ENCODE measurements at places on chromosomes 16 and 17.
A peak's percentile ranks its signal among the peaks of the same experiment; 100 is the strongest.

- peak; percentile 70 for DNase-seq
Measured at GRCh38 chr17:17751489-17752088, 70.3 kb downstream of the RAI1 start.

- no peak for DNase-seq
Measured at GRCh38 chr16:22312897-22313781, 15.9 kb downstream of the POLR3E start.

DNA sequence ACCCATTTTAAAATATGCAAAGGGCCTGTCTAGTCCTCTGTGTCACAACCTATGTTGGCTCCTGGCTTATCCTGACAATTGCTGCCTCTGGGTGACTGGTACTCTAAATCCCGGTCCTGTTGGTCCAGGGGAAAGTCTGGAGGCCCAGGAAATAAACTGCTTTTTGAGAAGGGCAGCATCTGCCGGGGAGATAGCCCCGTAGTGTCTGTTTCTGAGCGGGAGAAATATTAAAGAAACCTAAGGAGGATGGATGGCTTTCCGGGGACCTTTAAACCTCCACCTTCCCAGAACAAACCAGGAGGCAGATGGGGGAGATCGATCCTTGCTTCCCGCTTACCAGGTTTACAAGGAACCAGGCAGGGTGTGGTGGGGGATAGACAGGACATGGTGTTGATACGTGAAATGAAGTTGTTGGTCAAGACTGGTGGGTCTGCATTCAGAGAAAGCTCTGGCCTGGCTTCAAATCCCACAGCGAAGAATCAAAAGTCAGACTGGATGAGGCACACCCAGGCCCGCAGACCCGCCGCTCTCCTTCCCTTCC lies 3.8 kb downstream of the HOXB2 start:
- no peak for DNase-seq

GRCh38 chr17:71760062-71760720 lies 360.6 kb upstream of the SOX9 start:
- no peak for DNase-seq

DNA sequence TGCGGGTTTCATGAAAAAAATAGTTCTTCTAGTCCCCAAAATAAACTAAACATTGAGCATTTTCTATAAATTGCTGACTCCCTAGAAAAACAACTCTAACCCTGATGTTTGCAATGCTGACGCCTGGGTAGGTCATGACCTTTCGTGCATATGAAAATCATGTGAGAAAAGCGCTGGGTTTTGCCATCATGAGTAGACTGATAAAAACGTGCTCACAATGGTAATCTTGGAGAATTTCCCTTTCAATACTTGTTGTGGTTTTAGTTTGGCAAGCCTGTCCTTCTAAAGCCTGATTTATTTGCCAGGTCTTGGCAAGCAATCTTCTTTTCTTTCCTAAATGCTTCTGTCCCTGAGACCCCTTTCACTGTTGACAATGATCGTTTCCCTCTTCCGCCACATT lies 4.0 kb upstream of the CLEC10A start:
- DNase-seq: no peak

DNA sequence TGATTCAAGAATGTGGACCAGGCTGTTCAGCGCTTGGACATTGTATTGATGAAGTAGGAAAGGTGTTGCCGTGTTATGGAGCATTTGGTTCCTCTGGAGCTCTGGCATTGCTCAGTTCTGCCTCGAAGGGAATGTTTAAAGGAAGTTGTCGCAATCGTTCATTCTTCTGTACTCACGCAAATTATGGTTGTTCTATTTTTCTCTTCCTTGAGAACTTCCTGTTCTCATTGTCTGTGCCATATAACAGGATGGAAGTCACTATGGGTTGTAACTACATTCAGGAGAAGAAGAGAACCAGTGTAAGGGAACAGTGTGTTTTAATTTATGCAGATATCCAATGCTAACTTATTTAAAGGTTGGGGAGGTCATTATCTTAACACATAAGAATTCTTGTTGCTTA lies 13.0 kb downstream of the PCTP start:
- no peak for DNase-seq

GRCh38 chr17:44655983-44656710 lies at the start of gene MEIOC:
TSS of gene MEIOC (plus strand) at chr17:44656468. CDS start at chr17:44656614, 146 bp downstream.
- DNase-seq: peak; percentile 48

DNA sequence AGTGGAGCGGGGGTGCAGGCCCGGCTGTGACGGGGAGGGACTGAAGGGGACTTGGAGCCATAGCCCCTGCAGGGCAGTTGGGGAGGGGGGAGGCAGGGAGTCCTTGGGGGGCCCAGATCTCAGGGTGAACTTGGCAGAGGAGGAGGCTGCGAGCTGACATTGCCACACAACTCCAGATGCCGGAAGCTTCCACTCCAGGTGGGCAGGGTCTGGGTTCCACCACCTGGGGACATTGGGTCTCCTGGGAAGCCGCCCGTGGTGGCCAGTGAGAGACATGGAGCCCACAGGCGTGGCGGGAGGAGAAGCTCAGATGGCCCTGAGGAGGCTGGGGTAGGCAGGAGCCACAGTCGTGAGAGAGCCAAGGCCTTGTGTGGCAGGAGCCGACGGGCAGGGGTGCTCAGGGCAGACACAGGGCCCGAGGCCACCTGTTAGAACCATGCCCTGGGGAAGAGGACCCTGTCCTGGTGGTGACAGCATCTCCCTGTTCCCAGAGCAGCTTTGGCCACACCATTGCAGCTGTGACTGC lies 18.2 kb upstream of the GAA start:
- no peak for DNase-seq

DNA sequence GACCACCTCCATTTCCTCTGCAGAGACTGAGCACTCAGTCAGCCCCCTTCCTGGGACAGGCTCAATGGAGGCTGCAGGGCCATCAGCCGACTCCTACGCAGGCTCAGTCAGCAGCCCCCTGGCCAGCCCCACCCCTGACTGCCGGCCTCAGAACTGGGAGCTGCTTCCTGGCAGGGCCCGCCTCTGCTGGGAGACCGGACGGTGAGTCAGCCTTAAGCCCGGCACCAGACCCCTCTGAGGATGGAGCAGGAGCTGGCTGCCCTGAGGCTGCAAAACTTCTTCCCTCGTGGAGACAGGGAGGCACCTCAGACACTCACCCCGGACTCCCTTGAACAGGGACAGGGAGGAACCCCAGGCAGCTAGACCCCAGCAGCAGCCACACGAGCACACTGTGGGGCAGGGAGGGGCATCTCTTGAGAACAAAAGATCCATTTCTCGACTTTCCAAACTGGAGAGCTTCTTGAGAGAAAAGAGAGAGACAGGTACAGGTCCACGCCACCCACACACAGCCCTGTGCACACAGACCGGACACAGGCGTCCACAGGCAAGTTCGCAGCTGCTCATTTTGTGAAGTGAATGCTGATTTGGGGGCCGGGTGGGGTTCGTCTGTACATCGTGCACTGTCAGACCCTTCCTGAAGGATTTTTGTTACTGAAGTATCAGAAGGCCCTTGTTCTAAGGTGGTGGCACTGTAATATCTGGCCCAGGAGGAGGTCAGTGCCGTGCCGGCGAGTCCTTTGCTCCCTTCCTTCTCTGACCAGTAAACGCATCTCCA lies 1.3 kb upstream of the TUBB3 start:
- DNase-seq: no peak

GRCh38 chr17:42287305-42287976 lies 857 bp upstream of the STAT5A start:
- DNase-seq: peak; percentile 30

DNA sequence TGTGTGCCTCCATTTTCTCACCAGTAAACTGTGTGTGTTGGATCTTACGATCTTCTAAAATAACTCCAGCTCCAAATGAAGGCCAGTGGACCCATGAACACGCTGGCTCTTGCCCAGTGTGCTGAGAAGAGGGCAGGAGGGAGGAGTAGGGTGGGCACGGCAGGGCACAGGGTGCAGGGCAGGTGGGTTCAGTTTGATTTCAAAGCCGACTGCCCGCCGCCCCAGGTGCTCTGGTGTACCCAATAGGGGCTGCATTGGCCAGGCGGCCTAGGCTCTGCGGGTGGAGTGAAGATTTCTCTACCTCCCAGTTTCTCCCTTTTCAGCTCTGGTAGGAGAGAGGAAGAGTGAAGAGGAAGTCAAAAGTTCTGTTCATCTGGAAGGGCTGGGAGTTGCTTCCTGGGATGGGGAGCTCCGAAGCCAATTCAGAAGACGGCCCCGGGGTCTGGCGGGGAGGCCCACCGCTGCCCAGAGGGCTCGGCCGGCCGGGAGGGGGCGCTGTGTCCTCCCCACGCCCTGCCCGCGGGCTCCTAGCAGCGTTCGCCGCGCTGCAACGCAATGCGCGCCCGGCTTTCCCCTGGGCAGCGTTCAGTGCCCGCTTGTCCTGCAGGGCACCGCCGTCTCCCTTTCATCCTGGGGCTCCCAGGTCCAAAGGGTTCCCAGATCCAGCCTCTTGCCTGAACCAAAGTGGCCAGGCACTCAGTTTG lies 1.1 kb upstream of the CRHR1 start:
- no peak for DNase-seq

Measured in activated CD4-positive, alpha-beta T cell treated with anti-CD3 and anti-CD28 coated beads, Interleukin-2, amount 10 ng/mL, durations not matched to agents 7 days and 5 days (primary cell).